NCI-H2171 (cell line): ENCODE measurements at places on chromosomes 12 and 14.

DNA sequence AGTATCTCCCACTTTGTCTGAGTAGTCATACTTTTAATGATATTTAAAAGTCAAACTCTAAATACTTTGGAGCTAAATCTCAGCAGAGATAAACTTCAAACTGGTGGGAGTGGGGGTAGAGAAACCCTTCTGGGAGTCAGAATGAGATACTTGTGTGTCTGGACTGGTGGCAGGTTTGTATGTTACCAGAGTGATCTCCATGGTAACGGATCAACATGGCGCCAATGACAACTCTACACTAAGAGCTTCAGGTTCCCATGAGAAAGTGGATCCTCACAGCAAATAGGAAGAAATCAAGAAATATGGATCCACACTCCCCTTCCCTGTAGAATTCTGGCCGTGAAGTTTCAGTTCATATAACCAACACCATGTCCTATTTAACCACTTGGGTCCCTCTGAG, 121.9 kb downstream of the ETV6 start:
- DNase-seq: no peak

GRCh38 chr14:104865081-104865630, at the start of gene CEP170B:
CEP170B (plus strand) TSS chr14:104865268; CDS start chr14:104868451, 3,183 bp downstream.
- DNase-seq: peak; percentile 45

GRCh38 chr14:79175671-79176070, 1005.5 kb downstream of the NRXN3 start:
- no peak for DNase-seq

DNA sequence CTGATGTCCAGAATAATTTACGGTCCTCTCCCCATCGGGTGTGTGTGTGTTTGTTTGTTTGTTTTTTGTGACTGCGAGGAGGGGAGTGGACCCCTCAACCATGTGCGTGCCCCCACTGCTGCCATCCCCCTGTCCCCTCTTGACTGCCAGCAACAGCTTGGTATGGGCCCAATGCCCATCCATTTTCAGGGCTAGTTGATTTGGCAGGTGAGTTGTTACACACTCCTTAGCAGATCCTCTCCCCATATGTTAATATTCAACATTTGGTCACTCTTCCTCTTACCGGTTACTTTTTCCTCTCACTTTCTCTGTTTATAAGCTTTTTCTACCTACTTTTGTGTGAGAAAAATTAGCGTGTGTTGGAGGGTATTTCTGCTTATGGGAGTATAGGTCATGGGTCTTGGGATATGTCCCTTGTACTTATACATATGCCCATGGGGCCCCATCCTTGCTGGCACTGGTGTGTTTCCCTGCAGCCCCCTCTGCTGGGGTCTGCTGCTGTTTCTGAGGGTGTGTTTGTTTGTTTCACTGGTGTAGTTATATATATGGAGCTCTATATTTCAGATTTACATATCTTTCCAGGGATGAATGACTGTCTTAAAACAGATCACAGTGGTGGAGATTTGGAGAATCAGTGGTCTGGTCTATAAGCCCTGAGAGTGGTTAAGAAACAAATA, 33.8 kb downstream of the ZFHX2 start:
- DNase-seq: no peak

- DNase-seq: no peak
Observed at GRCh38 chr14:23787436-23787835, 151.3 kb downstream of the DHRS2 start.

DNA sequence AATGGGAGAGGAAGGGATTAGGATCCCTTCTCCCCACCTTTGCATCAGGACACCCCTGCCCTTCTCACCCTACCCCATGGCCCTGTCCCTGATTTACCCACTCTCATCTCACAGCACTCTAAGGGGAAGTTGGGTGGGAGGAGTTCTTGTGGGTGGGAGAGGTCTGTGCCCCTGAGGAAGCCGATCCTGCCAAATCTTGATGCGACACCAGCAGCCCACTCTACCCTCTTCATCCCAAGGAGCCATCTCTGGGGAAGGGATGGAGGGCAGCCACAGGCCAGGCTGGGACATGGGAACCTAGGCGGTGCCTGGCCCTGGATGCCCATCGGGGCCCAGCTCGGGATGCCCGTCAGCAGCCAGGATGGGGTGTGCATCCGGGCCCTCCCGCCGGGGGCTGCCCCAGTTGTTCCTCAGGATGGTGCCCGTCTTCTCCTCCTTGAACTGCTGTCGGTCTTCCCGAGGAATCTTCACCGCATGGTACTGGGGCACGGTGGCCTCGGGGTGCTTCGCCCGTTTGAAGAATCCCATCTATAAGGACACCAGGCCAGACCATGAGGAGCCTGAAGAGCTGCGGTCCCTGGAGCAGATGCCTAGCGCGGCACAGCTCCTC, 22.8 kb downstream of the ITGA7 start:
- no peak for DNase-seq

DNA sequence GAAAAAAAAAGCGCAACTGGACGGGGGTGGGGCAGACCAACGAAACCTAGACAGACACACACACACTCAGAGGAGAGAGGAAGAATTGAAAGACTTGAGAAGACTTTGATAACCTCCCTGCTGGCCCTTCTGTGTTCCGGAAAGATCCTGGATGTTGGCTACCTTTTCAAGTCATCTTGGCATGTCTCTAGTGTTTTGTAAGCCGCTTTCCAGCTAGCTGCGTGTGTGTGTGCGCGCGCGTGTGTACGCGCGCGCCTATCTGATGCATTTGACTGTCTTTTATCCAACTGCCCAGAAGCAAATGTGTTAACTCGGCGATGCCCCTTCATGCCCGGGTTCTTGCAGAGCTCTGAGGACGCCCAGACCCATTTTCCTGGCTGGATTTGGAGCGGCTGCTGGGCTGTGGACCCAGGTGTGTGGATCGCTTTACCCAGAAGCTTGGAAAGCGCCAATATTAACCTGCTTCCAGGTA, 664 bp downstream of the LRFN5 start:
- DNase-seq: peak; percentile 42
